ENCODE measurements at places on chromosomes 6 and 20.

- DNase-seq, result no peak
These were observed 5.3 kb upstream of the FUCA2 start for GRCh38 chr6:143516690-143517446.

DNA sequence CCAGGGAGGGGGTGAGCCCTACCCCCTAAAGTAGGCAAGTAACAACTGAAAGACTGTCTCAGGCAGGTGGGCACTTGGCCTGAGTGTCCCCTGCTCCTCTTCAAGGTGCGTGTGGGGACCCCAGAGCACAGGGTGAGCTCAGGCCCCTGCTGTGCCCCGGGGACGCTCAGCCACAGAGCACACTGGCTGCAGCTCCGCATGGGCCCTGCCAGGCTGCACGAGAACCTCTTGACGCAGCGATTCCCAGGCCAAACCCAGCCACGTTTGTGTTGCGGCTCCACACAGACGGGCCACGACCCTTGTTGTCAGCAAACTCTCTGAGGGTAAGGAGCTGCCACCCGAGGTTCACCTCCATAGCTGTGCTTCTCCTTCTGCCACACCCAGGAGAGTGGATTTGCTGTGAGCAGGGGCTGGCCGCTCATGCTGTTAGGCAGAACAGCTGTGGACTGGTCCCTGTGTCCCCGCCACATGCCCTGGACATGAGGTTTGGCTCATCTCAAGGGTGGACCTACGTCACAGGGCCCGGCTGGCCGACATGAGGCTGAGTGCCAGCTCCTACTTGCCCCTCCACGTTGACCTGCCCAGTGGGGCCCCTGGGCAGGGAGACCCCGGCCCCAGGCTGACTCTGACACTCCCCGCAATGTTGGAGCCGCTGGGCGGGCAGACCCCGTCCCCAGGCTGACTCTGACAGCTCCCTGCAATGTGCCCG lies 29.7 kb upstream of the GATA5 start:
- no peak for DNase-seq

DNA sequence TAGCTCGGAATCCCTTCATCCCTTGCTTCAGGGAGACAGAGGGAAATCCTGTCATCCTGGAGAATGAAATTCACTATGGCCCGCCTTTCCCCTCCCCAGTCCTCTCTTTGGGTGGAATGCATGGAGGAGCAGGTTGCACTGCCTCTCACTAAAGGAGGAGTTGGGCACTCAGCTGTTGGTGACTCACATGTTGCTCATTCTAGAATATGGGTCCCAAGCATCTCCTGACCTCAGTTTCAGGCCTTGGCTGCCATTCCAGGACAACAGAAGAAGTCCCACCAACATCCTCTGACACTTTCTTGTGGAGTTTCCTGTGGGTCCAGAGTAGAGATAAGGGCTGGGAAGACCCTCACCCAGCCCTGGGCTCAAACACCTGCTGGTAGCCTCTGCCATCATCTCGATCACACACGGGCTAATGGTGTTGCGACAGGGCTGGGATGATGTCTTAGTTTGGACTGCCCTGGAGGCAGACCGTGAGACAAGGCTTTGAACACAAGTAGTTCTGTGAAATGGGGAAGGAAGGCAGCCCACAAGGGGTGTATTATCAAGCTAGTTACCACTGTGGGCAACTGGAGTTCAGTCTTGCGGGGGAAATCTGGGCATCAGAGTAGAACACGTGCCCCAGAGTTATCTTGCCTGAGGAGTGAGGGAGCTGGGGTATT lies 52.4 kb upstream of the RNF24 start:
- no peak for DNase-seq

DNA sequence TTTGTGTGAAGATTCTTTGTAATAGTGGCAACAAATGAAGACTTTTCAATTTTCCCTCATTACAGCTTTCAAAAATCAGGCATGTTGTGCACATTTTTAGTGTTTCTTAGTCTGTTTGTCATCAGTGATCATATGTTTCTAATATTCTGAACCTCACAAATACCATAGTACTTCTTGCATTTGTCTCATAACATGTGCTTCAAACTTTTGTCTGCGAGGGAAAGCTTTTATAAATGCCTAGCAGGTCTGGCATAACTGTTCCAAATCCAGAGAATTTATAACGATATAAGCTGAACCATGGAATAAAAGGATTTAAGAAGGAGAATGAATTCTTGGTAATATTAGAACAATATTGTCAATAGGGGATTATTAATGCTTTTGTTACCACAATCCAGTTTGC lies 670.2 kb downstream of the RFPL4B start:
- no peak for DNase-seq

GRCh38 chr20:23686046-23686750 lies 2.6 kb downstream of the CST4 start:
- DNase-seq, result no peak

Data from stimulated activated CD8-positive, alpha-beta memory T cell treated with anti-CD3 and anti-CD28 coated beads, Interleukin-4, amount 100 ng/mL, for 1 hour (primary cell).